ENCODE measurements at places on chromosomes 3 and 15.
A peak's percentile ranks its signal among the peaks of the same experiment; 100 is the strongest.

DNA sequence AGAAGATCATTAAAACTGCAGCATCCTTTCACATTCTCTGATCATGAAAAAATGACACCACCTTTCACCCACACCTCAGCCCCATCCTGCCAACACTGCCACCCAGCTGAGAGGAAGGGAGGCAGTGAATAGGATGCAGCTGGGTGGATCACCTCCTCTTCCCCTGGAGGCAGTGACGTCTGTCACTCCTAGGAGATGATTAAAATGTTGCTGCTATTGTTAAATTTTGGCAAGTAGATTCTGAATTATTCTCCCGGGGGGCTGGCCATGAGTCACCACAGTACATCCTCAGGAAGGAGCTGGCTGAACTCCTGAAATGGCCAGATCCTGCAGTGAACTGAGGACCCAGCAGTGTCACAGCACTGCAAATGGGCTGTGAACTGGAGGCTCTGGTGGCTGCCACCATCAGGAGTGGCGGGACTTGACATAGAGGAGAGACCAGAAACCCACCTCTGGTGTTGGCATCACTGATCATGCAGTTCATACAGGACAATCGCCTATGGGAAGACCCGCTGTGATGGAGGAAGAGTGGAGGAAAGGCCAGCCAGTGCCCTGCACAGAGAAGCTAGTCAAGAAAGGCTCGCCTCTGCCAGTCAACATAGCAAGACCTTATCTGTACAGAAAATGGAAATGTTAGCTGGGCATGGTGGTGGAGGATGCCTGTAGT lies 199.1 kb downstream of the FAM43A start:
- no peak for DNase-seq

DNA sequence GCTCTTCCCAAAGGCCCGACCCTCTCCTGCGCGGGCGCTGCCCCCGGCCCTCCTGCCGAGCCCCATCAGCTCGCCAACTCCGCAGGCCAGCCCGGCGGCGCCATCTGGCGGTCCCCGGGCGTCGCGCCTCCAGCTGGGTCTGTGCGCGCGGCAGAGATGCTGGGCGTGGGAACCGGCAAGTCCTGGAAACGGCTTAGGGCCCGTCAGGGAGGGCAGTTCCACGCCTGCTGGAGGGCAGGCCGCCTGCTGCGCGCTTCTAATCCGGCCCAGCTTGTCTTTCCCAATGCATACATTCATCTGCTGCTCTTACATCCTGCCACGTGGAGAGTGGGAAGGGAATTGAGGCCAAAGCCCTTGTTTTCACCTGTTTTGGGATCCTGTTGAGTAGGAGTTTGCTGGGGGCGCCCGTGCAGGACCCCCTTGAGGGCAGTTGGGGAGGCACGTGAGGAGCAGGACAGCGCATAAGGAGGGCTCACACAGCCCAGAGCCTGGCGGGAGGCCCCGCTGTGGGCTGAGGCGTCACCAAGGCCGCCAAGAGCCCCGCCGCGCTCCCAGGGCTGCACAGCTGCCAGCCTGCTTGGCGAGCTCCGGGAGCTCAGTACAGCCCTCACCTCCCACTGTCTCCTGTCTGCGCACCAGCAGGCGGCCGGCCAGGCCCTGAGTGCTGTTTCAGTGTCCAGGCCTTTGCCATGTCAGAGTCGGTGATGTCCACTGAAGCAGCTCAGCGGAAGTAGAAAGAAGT lies 165.6 kb downstream of the NSMCE3 start:
- peak; percentile 27 for DNase-seq

DNA sequence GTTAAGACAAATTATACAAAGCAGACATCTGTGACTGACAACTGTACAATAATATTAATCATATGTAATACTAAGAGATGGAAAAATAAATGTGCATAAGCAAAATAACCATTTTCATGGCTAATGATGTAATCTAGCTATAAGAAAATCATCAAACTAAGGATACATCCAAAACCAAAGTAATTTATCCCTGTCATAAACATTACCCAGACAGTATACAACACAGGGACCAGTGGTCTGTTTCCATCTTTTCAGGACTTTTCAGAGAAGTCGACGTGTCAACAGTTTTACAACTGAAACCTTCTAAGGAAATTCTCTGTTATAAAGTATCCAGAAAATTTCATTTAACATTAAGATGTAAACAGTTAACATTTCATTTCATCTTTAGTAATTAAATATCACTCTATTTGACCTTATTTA lies 11.0 kb downstream of the THBS1 start:
- DNase-seq: no peak

DNA sequence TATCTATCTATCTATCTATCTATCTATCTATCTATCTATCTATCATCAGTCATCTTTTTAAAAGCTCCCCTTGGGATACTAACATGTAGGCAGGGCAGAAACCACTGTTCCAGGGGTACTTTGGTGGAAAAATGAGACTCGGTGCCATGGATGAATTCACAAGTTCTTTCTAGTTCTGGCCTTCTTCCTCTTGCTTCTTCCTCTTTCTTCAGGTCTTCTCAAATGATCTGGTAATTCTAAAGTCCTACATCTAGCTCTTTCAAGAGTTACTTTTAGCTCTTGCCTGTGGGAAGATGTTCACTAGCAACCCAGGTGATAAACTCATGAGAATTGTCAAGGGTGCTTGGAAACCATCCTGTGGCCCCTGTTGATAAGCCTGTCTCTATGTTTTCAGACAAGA lies 168.5 kb upstream of the TBC1D5 start:
- no peak for DNase-seq

DNA sequence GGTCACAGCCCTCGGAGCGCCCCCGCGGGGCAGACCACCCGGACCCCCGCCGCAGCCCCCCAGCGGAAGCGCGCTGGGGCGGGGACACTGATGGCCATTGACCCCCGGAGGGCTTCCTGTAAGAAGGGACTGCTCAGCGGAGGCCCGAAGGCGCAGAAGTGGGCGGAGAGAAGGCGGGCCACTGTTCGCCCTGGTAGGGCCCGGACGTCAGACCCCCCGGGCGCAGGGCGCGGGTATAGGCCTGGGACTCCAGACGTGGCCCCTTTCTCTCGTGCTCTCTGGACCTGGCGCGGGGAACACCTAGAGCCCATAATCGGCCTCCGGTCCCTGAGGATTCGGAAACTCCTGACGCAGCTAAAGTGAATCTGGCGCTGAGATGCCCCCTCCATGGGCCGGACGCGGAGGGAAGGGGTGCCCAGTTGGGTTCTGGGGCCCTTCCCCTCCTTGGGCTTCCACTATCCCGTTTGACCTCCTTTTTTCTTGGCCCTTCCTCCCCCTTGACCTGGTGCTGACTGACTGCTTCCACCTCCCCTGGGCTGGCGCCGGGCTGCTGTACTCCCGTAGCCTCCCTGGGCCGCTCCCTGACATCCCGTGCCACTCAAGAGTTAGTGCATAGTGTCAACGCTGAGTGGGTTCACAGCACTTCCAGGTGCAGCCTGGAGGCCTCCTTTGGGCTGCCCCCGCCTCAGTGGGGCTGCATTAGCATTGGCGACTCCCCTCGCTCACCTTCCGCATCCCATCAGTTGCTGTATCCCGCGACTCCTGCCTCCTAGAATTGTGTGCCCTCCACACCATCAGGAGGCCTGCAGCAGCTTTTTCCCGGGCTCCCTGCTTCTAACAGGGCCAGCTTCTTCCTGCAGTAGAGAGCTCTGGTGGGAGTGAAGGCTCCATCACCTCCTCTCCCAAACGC lies 694 bp downstream of the ABTB1 start:
- peak; percentile 42 for DNase-seq

GRCh38 chr3:186751480-186751879 lies 31.9 kb upstream of the EIF4A2 start:
- no peak for DNase-seq

GRCh38 chr3:18745472-18745871 lies 320.3 kb upstream of the SATB1 start:
- DNase-seq: no peak

- no peak for DNase-seq
Measured at GRCh38 chr3:41041462-41041861, 157.8 kb upstream of the CTNNB1 start.

DNA sequence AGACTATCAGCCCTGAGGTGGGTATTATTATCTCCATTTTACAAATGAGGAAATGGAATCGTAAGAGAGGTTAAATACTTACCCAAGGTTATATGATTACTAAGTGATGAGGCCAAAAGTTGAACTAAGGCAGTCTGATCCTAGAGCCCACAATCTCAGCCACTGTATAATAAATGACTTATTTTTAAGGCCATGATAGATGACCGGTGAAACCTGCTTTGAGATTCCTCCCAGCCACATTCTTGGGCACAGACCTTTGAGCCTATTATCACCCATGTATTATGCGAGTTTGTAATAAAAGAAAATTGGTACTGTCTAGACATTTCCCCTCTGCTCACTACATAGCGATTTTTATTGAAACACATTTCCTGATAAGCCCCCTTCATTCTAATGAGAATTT lies 37.4 kb downstream of the POLQ start:
- DNase-seq: no peak

DNA sequence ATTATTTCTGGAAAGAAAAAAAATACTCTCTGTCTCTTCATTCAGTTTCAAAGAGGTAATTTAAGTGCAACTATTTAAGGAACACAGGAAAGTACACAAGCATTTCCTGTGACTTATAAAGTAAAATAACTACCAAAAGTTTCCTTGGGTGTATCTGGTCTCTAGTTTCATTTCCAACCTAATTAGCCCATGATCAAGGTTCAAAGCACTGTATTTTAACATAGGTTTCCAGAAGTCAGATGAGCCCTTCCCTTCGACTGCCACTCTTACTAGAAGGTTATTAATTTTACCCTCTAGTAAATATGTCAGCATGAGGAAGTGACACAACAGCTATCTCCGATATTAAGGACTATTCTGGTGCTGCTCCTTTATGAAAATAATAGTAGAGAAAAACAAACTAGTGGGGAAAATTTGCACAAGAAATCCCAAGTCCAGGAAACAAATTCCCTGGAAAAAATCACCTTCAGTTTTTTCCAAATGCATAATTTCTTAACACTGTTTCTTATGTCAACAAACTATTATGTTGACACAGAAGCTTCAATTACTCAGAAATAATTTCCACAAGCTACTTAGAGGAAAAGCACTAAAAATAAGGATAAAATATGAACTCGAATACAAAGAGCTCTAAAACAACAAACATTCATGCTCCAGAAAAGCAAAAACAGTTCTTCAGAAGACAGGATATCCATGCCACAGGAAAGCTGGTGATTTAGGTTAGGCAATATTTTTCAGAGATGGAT lies 35.3 kb downstream of the CCPG1 start:
- DNase-seq: no peak

DNA sequence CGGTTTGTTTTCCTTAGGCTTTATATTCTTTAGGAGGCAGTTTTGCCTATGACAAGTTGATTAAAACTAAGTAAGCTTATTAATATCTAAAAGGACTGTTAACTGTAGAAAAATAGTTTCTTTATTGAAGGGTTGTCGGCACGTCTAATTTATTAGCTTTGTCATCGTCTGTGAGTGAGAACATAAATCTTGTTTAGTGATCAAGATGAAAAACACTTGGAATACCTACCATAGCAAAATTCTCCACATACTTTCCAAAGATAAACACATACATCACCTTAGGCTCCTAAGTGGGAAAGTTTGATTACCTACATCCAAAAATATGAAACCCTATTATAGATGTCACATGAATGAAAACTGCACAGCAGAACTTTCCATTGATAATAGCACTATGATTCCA lies 139.1 kb upstream of the BNIP2 start:
- DNase-seq: no peak

- DNase-seq: no peak
Measured at GRCh38 chr3:195612075-195612800, 28.5 kb upstream of the APOD start.

GRCh38 chr3:26104851-26105251 lies 315.0 kb downstream of the OXSM start:
- DNase-seq: no peak

DNA sequence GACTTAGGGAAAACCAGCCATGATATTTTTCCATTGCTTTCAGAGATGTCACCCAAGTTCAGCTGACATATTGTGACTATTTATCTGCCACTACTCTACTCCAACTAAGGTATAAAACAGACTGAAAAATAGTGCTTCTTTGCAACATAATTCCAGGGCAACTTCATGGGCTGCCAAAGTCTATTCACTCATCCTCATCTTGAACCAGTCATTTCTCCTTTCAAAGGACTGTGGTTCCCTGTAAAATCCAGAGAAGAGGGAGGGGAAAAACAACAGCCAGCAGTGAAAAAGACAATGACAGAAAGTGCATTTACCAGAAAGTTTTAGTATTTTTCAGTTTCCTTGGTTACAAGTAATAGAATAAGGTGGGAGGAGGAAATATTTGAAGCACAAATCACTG lies 191.1 kb downstream of the EFHB start:
- DNase-seq: no peak

GRCh38 chr3:142641504-142641903 lies 45.3 kb downstream of the PLS1 start:
- DNase-seq: no peak

DNA sequence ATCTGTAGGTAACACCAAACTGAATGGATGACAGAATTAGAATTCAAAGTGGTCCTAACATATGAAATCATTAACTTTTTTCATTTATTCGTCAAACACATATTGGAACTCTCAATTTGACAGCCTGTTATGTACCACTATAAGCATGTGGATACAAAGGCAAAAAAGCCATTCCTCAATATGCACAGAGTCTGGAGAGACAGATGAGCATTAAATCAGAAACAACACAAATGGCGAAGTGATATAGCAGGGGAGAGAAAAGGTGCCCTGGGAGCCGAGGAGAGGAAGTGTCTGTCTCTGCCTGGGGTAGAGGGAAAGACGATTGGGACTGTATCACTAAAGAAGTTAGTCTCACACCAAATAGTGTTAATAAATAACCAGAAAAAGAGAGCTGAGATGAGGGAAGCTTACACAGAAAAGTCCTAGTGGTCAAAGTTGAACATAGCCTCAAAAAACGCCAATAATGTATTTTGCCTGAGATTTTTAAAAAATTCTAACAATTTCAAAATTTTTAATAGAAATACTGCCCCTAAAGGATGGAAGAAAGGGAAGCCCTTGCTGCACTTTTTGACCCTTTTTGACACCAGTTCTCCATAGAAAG lies 417.5 kb downstream of the TUSC7 start:
- no peak for DNase-seq

GRCh38 chr3:14509796-14510100 lies 30.4 kb downstream of the GRIP2 start:
- DNase-seq: no peak

Data from activated CD4-positive, alpha-beta T cell treated with anti-CD3 and anti-CD28 coated beads for 4 hours (primary cell).